ENCODE measurements at places on chromosomes 2 and 18.

- DNase-seq = no peak
Measured at GRCh38 chr2:60219536-60219935, 333.9 kb downstream of the BCL11A start.

DNA sequence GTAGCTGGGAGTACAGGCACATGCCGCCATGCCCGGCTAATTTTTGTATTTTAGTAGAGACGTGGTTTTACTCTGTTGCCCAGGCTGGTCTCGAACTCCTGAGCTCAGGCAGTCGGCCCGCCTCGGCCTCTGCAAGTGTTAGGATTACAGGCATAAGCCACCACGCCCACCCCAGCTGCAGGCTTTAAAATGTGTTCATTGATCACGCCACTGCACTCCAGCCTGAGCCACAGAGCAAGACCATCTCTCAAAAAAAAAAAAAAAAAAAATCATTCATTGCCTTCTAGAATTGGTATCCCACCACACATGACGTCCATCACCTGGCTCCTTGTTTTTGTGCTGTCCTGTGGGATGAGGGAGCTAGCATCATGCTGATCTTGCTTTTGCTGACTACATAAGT lies 127.4 kb downstream of the VIT start:
- no peak for DNase-seq

DNA sequence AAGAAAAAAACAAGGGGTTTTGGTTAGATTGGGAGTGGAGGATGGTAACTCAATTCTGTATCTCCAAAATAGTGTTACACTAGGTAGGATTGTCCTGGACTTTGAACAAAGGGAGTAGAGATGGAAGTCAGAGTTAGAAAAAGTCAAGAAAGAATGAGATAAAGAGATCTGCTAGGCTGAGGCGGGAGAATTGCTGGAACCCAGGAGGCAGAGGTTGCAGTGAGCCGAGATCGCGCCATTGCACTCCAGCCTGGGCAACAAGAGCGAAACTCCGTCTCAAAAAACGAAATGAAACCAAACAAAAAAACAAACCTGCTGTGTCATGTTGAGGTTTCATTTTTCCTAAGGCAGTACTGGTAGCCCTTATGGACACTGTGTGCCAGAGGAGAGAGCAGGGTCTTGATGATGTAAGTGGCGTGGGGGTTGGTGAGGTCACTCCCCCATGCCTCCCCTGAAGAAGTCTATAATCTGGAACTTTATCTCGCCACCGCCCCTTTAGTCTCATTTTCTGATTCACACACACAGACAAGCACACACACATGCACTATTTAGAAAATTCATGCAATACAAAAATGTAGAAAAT lies 10.5 kb downstream of the DRC1 start:
- no peak for DNase-seq

- DNase-seq = no peak
Measured at GRCh38 chr2:188459061-188459460, 167.4 kb downstream of the GULP1 start.

DNA sequence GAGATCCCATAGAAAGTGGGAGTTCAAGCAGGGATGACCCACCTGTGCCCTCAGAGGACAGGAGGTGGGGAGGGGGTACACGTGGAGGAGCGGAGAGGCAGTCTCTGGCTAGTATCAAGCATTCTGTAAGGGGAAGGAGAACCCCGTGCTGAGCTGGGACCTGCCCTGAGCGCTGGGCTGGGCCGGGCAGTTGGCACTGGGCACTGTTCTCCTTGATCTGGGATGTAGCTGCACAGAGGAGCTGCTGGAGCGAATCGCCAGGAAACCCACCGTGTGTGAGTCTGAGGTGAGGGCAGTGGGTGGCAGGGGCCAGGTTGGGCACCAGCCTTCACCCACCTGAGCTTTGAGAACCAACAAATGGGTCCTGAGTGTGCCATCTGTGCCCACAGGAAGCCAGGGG lies 19.8 kb upstream of the GMPPA start:
- no peak for DNase-seq

GRCh38 chr2:169980643-169981042 lies 153.4 kb downstream of the UBR3 start:
- no peak for DNase-seq

GRCh38 chr2:30484995-30485394 lies 37.9 kb downstream of the LCLAT1 start:
- no peak for DNase-seq

DNA sequence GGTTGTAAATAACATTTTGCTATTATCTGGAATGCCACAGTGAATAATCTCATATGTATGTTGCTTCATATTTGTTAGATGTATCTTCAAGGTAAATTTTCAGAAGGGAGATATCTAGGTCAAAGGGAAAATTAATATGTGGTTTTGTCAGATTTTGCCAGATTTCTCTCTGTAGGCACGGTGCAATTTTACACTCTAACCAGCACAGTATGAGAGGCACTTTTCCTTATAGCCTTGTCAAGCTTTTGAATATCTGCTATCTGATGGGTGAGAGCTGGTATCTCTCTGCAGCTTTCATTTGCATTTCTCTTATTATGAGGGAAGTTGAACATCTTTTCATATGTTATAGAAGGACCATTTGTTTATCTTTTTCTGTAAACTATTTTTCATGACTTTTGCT lies 175.7 kb upstream of the PGAP1 start:
- DNase-seq = no peak

DNA sequence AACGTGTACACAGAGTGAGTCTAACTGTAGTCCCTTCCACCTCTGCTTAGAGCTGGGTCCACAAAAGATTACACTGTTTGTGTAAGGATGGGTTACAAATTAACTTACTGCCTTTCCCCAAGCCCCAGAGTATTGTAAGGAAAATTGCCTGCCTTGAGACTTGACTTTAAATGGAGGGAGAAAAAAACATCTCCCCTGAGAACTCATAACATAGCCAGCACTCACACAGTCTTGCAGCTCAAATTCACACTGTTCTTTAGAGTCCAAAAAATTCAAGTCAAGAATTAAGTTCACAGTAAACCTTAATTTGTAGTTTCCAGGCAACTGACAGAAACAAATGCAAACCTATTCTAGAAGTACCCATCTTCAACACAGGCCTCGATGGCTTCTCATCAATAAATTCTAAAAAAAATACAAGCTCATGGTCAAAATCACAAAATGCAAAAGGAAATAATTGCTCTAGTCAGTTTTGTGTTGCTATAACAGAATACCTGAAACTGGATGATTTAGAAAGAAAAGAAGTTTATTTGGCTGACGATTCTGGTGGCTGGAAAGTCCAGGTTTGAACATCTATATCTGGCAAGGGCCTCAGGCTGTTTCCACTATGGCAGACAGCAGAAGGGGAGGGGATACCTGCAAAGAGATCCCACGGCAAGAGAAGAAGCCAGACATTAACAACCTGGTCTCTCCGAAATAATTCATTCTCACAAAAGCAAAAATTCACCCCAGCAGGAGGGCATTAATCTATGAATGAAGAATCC lies 34.6 kb upstream of the TMEM17 start:
- DNase-seq = no peak

DNA sequence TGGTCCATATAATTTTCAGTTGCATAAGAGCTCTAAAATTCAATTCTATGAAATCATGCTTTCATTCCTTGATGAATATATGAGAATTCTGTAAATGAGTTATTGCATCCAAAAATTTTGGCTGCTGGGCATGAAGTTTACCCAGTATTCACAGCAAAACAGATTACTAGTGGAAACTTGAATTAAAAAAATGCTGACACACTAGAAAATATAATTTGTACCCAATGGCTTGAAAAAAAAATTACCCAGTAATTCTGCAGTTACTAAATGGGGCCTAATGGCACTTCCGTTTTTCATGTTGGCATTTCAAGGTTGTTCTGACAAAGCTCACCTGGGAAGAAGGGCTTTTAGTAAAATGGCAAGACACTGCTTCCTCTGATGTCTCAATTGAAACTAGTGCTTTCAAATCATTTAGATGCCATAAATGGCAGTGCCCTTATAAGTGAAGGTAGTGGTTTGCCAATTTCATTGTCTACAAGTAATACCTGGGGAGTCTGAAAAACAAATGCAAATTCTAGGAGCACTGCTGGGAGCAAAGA lies 343.6 kb downstream of the TDRD15 start:
- DNase-seq = no peak

DNA sequence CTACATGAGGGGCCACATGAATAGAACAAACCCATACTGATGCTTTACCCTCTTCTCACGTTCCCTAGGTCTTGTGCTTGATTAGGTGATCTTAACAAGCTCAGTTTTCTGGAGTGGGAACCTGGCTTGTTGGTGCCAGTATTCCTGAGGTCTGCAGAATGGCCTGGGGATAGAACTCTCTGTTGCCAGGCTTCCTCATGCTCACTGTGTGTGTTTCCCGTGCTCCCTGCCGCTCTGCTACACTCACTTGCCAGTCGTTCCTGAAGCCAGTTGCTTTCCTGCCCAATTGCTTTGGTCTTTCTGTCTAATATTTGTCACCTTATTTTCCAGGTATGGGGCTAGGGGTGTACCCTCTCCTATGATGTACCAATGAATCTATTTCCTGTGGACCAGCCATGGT lies 2111.5 kb upstream of the PIK3C3 start:
- DNase-seq = peak; percentile 13

- DNase-seq = no peak
Measured at GRCh38 chr2:95320986-95321767, 24.0 kb downstream of the KCNIP3 start.

DNA sequence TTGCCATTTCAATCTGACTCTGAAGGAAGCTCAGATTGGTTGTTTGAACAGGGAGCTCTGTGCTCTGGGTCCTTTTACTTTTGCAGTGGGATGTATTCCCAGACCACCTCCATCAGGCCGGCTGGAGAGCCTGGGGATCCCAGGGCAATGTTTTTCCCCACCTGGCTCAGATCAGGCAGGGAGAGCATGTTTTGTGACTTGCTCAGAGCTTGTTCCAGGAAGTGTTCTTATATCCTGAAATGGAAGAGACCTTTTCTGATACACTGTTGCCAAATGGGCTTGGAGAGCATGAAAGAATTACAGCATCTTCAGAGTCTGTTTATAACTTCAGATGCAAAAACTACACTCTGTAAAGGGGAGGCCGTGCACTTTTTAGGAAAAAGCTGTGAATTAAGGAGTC lies 56.0 kb downstream of the LIPG start:
- no peak for DNase-seq

DNA sequence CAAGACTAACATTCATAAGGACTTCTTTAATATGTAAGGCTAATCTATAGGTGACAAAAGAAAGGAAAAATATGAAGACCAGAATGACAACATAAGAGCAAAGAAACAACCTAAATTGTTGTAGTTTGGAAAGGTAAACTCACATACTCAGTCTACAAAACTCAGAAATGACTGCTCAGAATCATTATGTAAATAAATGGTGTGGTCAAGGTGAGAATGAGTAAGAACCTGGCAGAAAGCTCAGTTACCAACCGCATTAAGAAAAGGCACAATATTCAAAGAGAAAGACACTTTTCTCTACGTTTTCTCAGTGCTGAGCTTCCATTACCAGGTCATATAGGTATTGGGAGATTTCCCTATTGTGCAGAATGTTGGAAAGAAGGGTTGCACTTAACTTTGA lies 15.8 kb downstream of the ATF2 start:
- no peak for DNase-seq

- peak; percentile 92 for DNase-seq
Measured at GRCh38 chr2:69893684-69894551, at the start of gene SNRNP27. Gene SNRNP27 (plus strand): TSS chr2:69893956. CDS start chr2:69893985, 29 bp downstream.

- no peak for DNase-seq
Measured at GRCh38 chr2:121790276-121790956, 35.0 kb downstream of the TSN start.

DNA sequence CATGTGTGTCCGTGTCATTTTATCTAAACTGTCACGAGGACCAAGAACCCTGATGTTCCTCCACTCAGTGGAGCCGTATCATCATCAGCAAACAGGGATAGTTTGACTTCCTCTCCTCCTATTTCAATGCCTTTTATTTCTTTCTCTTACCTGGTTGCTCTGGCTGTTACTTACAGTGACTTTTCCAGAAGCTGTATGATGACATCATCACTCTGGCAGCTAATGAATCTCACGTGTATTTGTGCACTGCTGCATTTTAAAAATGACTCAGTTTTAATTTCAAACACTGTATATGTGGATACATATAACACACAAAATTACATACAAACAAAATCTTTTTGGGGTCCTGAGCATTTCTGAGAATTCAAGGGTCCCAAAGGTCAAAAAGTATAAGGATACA lies 481.4 kb downstream of the CDH2 start:
- no peak for DNase-seq

- DNase-seq = no peak
Measured at GRCh38 chr18:22194151-22194598, 24.8 kb downstream of the GATA6 start.

DNA sequence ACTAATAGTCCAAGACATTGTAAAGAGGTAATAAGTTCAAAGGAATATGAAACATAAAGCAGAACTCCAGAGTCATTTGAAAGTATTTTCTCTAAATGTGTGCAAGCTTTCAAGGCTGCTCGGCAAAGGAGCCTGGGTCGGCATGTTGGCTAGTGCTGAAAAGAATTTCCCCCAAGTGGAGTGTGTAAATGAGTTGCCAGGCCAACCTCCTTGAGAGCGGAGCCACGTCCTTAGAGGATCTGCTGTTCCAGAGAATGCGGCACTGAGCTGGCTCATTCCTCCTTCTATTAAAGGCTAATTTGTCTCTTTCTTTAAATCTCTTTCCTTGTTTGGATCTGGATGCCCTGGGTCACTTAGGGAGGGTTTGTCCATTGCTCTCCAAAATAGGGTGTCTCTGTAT lies 127.5 kb downstream of the RDH14 start:
- DNase-seq = no peak

GRCh38 chr2:214079032-214079431 lies 331.8 kb upstream of the VWC2L start:
- no peak for DNase-seq

DNA sequence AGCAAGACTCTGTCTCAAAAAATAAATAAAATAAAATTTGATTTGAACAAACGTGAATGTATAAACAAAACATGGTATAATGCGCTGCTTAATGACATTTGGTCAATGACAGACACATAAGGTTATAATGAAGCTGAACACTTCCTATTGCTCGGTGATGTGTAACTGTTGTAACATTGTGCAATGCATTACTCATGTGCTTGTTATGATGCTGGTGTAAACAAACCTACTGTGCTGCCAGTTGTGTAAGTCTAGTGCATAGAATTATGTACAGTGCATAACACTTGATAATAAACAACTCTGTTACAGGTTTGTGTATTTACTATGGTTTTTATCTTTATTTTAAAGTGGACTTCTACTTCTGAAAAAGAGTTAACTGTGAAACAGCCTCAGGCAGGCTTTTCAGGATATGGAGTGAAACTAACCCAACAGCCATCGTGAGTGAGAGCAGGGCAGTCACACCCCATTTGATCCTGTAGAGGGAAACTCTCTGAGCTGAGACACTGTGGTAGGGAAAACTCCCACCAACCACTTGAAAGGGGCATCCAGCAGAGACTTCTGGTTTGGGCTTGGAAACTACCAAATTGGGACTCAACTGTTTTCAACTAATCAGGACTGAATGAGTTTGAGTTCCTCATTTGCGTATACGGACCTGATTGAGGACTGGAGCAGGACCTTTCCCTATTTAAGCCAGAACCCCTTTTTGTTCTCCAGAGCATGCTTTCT lies 8.7 kb upstream of the RPRD1A start:
- no peak for DNase-seq
